ENCODE measurements at places on chromosomes 16 and 17.

DNA sequence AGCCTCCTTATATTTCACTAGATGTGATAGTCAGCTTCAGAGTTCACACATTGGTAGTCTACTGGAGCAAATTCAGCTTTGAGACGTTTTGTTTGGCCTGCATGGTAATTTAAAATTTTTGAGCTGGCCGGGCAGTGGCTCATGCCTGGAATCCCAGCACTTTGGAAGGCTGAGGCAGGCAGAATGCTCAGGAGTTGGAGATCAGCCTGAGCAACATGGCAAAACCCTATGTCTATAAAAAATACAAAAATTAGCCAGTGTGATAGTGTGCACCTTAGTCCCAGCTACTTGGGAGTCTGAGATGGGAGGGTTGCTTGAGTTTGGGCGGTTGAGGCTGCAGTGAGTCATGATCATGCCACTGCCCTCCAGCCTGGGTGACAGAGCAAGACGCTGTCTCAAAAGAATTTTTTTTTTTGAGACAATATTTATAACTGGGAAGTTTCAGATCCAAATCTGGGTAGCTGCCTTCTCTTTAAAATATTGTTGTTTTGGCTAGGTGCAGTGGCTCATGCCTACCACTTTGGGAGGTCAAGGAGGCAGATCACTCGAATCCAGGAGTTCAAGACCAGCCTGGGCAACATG is 4.8 kb upstream of the BLMH start:
- no peak for DNase-seq

DNA sequence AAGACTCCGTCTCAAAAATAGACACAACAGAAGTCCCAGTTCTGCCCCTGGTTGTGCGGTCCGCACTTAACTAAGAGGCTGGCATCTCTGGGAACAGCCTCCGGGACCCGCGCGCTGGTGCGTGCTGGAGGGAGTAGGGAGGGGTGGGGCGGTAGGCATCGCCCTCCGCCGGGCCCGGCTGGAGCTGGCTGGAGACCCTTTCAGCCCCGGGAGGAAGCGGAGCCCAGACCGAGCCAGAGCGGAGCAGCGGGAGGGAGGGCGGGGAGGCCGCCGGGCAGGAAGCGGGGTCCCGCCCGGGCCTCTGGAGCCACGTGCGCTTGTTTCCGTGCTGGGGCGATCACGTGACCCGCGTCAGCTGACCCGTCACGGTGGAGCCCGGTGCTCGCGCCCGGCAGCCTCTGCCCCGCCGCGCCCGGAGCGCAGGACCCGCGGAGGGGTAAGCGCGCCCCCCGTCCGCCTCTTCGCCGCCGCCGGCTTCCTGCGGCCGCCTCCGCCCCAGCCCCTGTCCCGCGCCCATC is at the start of gene WDR81:
Gene WDR81, plus strand, starts transcription at position 354 of the 518 bp plus-strand sequence. CDS start 256 bp downstream, outside the sequence.
- DNase-seq, result no peak

DNA sequence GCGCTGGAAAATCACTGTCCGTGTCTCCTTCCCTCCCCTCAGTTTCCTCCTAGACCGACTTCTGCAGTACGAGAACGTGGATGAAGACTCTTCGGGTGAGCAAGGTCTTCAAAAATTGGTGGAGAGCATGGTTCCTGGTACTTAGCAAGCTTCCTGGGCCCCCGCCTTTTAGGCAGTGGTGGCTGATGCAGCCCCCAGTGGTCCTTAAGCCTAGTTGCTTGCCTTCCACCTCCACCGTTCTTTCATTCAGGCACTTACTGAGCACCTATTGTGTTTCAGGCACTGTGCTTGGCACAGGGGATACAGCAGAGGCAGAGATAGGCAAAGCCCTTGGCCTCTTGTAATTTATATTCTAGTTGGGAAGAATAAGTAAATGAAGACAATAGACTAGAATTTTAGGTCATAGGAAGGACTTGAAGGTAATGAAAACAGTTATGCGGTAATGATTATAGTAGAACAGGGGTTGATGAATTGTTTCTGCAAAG is 767 bp downstream of the INO80E start:
- DNase-seq, result no peak

DNA sequence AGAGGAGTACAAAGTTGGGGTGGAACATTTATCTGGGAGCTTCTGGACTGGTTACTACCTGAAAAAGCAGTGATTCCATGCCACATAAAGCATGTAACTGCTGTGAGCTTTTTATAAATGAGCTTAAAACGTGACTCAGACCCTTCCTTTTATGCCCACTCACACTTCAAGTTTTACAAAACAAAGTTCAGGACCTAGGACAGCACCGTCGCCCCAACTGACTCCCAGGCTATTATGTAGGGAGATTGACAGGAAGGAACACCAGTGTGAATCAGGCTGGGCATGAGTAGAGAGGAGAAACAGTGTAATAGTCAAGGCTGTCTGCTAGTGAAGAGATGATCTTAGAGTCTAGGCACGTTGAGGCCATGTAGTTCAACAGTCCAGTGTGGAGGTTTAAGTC is 91.6 kb upstream of the DNAH9 start:
- no peak for DNase-seq

- no peak for DNase-seq
Observed at GRCh38 chr17:42227849-42228700, 33.8 kb upstream of the GHDC start.

DNA sequence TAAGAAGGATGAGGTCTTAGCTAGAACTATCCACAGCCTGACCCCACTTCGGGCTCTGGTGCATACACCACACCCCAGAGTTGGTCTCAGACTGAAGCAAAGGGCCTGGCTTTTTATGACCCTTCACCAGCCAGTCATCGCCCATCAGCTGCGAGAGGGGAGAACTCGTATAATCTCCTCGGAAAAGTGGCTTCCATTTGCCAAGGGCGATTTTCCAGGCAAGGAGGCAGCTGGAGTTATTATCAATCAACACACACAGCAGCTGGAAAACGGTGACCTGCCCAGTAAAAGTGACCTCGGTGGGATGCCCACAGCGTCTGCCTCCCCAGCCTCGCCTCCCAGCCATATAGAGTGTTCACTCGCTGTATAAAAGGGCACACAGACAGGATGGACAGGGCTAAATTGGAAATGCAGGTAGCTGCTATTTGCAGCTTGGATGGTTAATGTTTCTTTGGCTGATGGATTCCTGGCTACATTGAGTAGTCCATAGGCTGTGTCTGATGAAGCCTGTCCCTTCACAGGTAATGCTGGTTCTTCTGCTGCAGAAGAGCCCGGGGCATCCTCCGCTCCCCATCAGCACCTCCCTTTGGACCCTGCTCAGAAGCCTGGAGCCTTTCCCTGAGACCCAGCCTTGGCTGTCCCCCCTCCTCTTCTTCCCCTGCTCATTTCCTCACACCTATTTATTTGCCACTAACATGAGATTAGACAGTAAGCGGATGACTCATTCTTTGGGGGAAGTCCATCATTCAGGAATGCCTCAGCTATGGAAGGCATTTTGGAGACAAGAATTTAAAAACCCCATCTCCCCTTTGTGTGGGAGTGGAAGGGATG is 45.7 kb downstream of the TMEM186 start:
- DNase-seq, result no peak

- DNase-seq, result no peak
Observed at GRCh38 chr16:2473999-2474876, 689 bp upstream of the TBC1D24 start.

GRCh38 chr17:27531469-27531961 is 75.3 kb downstream of the KSR1 start:
- no peak for DNase-seq

- no peak for DNase-seq
Observed at GRCh38 chr16:9370061-9370491, 278.6 kb downstream of the HAPSTR1 start.

- DNase-seq, result no peak
Observed at GRCh38 chr17:49997301-49997650, 2.3 kb upstream of the DLX3 start.

DNA sequence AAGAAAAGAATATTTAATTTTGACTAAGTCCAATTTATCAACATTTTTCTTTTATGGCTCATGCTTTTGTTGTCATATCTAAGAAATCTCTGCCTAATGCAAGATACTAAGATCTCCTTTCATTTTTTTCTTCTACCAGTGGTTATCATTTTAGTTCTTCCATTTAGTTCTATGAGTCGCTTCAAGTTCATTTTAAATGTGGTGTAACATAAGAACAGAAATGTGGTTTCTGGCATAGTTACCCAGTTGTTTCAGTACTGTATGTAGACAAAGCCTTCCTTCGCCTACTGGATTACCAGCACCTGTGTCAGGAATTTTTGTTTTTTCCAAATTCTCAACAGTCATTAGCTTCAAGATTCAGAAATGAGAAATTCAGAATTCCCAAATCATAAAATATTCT is 175.7 kb downstream of the PARN start:
- DNase-seq, result no peak

GRCh38 chr17:979539-980405 is at the start of gene NXN:
Gene NXN (minus strand): TSS chr17:979776.
- no peak for DNase-seq

- no peak for DNase-seq
Observed at GRCh38 chr17:27937025-27937546, 43.9 kb upstream of the LYRM9 start.

DNA sequence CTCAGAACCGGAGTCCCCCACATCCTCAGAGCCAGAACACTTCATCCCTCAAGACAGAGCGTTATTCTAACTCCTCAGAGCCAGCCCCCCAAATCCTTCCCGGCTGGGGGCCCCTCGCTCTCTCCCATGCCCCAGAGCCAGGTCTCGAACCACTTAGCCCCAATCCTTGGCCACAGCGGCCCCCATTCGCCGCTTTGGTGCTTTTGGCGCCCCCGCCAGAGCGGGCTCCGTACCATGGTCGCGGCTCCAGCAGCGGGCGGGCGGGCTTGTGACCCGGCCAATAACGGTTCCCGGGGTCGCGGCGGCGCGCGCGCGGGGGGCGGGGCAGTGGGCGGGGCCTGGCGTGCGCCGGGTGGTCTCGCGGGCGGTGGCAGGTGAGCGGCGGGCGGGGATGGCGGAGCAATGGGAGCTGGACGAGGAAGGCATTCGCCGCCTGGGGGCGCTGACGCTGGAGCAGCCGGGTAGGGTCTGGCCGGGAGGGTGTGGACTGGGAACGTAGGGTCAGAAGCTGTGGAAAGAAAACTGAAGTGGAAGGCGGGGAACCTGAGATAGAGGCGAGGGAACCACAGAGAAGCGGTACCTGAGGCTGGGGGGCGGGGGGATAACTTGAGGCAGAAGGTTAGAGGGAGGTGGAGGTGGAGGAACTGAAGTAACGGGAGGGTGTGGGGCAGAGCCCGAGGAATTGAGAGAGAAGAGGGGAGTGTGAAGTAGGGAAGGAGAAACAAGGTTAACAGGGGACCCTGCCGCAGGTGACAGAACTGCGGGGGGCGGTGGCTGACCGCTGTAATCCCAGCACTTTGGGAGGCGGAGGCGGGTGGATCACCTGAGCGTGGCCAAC is at the start of the genes KCTD19 and LRRC36:
Gene KCTD19, minus strand, starts transcription at position 270 of the 838 bp plus-strand sequence. Its CDS starts 34 bp downstream, at position 236.
Gene LRRC36, plus strand, starts transcription at position 344 of the 838 bp plus-strand sequence. Its CDS starts 48 bp downstream, at position 392.
- DNase-seq, result no peak

DNA sequence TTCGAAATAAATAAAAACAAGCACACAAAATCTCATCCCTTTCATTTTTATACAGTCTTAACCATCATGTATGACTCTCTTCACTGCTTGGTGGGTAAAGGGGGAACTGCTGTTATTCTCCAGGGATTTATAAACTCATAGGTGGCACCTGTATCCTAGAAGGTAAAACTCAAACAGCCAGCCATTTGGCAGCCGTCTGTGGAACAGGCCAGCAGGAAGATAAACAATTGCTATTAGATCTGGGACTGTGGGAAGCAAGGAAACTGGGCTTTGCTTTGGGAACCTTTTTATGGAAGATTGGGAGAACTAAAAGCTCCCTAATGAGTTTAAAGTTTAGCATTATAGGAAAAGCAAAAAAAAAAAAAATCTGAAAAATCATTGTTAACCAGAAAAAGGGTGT is 126.0 kb downstream of the TANGO6 start:
- no peak for DNase-seq

GRCh38 chr17:19018600-19018950 is 14.0 kb upstream of the FAM83G start:
- DNase-seq, result no peak

GRCh38 chr17:42522798-42523278 is 13.2 kb upstream of the NAGLU start:
- no peak for DNase-seq

DNA sequence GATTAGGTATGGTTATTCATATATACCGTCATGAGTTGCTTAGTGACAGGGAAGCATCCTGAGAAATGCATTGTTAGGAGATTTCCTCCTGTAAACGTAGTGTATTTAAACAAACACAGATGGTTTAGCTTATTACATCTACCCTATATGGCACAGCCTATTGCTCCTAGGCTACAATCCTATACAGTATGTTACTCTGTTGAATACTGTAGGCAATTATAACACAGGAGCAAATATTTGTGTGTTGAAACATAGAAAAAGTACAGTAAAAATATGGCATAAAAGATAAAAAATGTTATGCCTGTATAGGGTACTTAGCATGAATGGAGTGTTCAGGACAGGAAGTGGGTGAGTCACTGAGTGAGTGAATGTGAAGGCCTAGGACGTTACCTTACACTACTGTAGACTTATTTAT is 157.7 kb downstream of the CDH11 start:
- no peak for DNase-seq

GRCh38 chr17:7048968-7049367 is 5.1 kb upstream of the SLC16A11 start:
- no peak for DNase-seq

DNA sequence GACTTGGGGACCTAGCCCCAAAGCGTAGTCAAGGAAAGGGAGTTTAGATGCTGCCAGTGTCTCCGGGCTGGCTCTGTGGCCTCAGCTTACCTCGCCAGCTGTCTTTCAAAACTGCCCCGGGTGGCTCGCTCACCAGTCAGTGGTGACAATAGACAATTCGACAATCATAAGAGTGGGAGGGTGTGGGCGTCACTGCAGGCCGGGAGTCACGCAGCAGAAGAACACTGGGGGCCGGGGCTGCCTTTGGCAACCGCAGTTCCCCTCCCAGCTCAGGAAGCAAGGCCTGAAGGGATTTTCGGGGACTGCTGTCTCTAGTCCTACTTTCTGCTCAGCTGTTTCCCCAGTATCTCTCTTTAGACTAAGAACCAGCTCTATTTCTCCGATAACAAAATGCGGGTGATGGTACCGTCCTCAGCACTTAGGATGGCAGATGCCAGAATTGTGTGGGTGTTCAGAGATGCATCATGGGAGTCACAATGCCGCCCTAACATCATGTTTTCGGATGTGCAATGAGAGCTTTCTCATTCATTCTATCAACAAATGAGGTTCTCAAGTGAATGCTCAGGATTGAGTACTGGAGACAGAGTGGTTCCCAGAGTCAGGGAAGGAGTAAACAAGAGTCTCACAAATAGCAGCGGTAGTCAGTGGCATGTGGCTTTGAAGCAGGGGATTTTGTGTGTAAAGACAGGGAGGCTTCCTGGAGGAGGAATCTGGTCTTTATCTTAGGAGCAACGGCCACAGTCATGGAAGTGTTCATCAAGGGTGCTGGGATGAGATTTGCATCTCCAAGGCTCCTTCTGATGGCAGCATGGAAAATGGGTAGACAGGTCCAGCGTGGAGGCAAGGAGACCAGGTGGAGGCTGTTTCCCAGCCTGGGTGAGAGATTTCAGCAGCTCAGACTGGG is 93.1 kb downstream of the ZDHHC7 start:
- no peak for DNase-seq
